ENCODE measurements at places on chromosomes 4 and X.
A peak's percentile ranks its signal among the peaks of the same experiment; 100 is the strongest.

DNA sequence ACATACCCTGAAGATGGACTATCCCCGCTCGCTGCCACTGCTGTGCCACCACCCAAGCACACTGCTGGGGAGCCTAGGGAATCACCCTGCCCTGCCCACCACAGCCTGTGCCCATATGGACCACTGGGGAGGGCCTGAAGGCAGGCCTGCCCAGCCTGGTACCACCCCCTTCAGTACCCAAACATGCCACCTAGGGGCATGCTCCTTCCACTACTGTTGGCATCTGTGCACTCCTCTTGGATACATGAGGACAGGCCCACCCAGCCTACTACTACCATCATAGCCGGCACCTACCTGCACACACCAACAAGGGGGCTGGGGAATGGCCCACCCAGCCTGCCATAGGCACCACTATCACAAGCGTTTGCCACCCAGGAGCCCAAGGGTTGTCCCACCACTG is 30.1 kb upstream of the PRDX4 start:
- no peak for DNase-seq

GRCh38 chr4:7135389-7135746 is 57.0 kb upstream of the SORCS2 start:
- no peak for DNase-seq

DNA sequence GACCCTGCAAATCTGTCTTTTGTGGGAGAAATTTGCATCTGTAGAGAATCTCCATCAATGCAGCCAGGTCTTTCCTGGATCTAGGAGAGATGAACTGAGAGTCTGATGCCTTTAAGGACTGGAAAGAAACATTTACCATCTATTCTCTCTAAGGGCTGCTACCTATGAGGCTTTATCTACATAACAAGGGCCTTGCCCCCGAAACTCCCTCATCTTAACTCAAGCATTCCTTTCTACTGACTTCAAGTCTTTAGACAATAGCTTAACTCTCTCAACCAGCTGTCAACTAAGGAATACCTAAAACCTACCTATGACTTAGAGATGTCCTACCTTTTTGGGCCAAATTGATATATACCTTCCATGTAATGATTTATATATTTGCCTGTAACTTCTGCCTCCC is 32.1 kb downstream of the MAGEB17 start:
- no peak for DNase-seq

GRCh38 chr4:11436673-11437072 is 8.0 kb upstream of the HS3ST1 start:
- no peak for DNase-seq

DNA sequence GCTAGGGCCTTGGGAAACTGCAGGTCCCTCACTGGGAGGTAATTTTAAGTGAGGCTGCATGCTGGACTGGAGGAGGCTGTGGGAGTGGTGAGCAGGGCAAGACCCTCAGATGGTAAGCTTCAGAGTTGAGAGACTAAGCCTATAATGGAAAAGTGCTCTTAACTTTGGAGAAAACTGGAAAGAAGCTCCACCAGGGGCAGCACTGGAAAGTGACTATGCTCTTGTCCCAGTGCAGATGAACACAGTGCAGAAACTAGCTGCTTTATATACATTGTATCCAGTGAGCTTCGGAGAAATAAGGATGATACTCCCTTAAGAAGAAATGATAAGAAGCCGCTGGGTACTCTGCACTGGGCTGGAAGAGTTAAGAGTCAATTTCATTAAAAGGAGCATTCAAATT is 3.2 kb upstream of the MAGEB2 start:
- no peak for DNase-seq

GRCh38 chr4:6732441-6733357 is 16.7 kb downstream of the BLOC1S4 start:
- no peak for DNase-seq

GRCh38 chrX:15215366-15215765 is 54.5 kb downstream of the ASB9 start:
- DNase-seq: no peak

GRCh38 chr4:15963001-15963451 is at the start of gene FGFBP2:
TSS of gene FGFBP2 (minus strand) at chr4:15963175. CDS start at chr4:15963129, 46 bp downstream.
- peak; percentile 87 for DNase-seq

- no peak for DNase-seq
Observed at GRCh38 chr4:137909529-137910309, 332.4 kb downstream of the SLC7A11 start.

DNA sequence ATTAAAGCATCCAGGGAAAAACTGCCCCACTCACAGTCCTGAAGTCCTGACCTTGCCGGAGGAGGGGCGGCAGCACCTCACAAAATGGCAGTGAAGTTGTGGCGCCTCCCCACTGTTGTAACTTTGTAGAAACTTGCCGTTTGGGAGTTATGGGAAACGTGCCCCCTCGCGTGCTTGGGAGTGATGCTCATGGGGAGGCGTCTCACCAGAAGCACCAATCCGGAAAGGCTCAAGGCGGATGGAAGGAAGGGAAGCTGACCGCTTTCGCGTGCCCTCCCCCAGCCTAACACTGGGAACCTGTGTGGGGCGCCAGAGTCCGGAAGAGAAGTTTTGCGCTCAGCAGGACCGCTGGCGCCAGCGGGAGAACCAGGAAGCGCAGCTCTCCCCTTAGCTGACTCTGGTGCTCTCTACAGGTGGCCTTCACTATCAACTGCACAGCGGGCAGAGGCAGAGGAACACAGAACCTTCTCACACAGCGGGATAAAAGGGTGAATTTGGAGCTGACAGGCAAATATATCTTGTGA is at the start of the genes CT45A10 and SAGE1:
Gene CT45A10, minus strand, starts transcription at position 151 of the 524 bp plus-strand sequence. CDS start 8,100 bp downstream, outside the sequence.
Gene SAGE1, plus strand, starts transcription at position 423 of the 524 bp plus-strand sequence. CDS start 2,527 bp downstream, outside the sequence.
- DNase-seq: peak; percentile 12

DNA sequence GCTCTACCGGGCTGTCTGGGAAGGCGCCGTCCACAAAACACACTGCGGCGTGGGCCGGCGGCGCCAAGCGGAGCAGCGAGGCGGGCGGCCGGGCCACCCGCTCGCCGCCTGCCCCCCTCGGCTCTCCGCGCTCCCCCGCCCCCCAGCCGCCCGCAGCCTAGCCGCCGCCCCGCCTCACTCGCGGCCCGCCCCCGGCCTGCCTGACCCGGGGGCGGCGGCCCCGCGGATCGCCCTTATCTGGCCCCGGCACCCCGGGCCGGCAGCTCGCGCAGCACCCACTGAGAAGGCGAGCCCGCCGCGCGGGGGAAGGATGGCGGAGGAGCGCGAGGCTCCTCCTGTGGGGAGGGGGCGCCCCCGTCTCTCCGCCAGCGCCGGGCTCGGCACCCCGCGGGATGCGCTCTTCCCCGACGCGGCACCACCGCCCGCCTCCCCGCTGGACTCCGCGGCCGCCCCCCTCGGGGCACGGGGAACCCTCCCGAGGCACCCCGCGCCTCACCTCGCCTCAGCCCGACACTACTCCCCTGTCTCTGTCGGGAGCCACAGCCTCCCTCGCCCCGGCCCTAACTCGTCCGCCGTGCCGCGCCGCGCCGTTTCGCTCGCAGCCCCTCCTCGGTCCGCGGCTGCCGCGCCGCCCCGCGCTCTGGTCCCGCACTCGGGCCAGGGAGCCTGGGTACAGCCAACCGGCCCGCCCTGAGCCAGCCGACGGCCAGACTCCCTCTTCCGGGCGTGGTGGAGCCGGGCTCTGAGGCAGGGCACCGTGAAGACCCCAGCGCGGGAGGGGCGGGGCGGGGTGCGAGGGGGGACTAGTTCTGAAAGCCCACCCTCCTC is 566 bp downstream of the ATP11C start:
- DNase-seq: no peak

- DNase-seq: peak; percentile 5
Observed at GRCh38 chrX:18607966-18608365, 63.9 kb downstream of the RS1 start.

- DNase-seq: no peak
Observed at GRCh38 chr4:68909385-68909784, 42.2 kb downstream of the UGT2A3 start.
